ENCODE measurements at places on chromosomes 4 and X.

- DNase-seq = no peak
These were observed 98.0 kb upstream of the DCLK2 start for GRCh38 chr4:149980121-149980682.

DNA sequence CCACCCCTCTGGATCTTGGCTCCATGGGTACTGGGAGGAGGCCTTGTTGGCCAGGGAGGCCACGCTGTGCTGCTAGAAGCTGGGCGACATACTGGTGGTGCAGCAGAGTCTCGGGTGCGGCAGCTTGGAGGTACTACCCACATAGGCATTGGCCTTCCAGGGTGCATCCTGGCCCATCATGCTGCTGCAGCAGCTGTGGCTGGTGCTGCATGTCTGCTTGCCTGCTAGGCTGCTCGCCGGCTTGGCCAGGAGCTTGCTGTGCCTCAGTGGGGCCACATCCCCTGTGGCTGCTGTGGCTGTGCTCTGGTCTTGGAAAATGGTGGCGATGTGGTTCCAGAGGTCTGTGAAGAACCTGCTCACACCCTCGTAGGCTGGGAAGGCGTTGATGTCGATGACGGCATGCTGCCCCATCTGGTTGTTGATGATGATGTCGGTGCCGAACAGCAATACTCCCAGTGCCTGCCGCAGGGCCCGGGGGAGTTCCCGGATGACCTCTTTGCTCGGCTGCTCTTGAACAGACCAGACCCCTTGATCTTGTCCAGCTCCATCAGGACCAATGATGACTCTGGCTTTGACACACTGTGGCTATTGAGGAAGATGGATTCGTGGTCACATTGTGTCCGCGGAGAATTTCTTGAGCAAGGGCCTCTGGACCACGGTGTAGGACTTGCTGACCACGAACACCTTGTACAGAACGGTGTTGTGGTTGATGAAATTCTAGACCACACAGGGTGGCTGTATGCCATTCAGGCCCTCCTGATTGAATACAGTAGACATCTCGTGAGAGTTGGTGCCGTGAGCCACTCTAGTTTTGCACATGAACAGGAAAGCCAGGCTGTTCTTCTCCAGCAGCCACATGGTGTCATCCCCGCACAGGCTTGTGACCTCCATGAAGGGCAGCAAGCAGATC lies 11.8 kb downstream of the RBM10 start:
- no peak for DNase-seq

- DNase-seq = no peak
These were observed 317.3 kb downstream of the HS3ST1 start for GRCh38 chr4:11111370-11111769.

- no peak for DNase-seq
These were observed 4.2 kb upstream of the SRPK3 start for GRCh38 chrX:153776611-153777045.

DNA sequence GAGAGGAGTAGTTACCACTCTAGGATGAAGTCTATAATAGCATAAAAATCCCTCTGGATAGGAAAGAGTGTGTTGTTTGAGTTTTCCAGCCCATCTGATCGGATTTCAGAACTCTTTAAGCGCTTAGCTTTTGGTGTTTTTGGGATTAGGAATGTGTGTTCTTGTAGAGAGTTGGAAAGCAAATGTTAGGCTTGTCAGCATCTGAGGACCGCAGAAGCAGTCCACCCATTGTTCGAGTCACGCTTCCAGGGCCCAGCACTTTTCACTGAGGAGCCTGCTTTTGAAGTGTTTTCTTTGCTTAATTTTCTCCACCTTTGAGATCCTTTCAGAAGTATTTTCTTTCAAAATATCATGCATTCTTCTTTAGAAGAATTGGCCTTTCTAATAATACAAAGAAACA lies 306.2 kb downstream of the TENM3 start:
- DNase-seq = no peak

GRCh38 chr4:25888781-25889180 lies 25.2 kb upstream of the SMIM20 start:
- DNase-seq = no peak

- no peak for DNase-seq
These were observed 14.1 kb downstream of the CD99 start for GRCh38 chrX:2705046-2705832.

- DNase-seq = peak; percentile 9
These were observed 68.3 kb downstream of the CRMP1 start for GRCh38 chr4:5824635-5825034.

- DNase-seq = peak; percentile 92
These were observed 165.3 kb downstream of the BTC start for GRCh38 chr4:74628852-74629620.

DNA sequence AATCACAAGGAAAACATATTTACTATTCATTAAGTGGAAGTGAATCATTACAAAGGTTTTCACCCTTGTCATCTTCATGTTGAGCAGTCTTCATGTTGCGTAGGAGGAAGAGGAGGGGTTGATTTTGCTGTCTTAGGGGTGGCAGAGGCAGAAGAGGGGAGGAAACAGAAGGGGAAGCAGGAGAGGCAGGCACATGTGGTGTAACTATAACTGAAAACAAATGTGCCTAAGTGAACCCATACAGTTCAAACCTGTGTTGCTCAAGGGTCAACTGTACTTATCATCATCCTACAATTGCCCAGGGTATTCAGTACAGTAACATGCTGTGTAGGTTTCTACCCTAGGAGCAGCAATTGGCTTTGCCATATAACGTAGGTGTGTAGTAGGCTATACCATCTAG lies 47.2 kb downstream of the SYNPO2 start:
- DNase-seq = peak; percentile 1

GRCh38 chr4:53716011-53716410 lies 124.7 kb upstream of the LNX1 start:
- no peak for DNase-seq

- DNase-seq = no peak
These were observed 498.9 kb downstream of the INPP4B start for GRCh38 chr4:142347241-142347640.

DNA sequence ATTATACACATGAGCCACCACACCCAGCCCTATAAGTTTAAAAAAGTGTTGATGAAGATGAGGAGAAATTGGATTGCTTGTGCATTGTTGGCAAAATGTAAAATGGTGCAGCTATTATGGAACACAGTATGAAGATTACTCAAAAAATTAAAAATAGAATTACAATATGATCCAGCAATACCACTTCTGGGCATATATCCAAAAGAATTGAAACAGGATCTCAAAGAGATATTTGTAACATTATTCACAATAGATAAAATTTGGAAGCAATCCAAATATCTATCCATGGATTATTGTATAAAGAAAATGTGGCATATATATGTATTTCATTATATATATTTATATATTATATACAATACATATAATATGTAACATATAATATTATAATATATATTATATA lies 515.6 kb upstream of the GNPDA2 start:
- no peak for DNase-seq
